ENCODE measurements at places on chromosomes 4 and X.

GRCh38 chr4:145177906-145178538 lies 2.4 kb downstream of the OTUD4 start:
- no peak for DNase-seq

DNA sequence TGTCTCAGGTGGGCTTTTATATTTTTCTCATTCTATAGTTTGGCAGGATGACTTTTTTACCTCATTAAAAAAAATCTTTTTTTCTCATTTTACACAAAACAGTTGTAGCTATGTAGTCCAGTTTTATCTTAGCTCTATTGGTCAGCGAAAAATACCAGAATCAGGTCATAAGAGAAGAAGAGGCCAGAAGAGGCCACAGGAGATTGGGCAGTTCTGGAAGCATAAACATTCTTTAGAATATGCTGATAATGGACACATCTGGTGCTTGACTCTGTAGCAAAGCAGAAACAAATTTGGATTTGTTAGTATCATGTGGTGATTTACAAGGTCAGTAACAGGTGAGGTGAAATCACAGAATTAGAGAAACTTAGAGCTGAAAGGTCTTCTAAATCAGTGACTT lies 66.6 kb upstream of the ARHGAP24 start:
- no peak for DNase-seq

DNA sequence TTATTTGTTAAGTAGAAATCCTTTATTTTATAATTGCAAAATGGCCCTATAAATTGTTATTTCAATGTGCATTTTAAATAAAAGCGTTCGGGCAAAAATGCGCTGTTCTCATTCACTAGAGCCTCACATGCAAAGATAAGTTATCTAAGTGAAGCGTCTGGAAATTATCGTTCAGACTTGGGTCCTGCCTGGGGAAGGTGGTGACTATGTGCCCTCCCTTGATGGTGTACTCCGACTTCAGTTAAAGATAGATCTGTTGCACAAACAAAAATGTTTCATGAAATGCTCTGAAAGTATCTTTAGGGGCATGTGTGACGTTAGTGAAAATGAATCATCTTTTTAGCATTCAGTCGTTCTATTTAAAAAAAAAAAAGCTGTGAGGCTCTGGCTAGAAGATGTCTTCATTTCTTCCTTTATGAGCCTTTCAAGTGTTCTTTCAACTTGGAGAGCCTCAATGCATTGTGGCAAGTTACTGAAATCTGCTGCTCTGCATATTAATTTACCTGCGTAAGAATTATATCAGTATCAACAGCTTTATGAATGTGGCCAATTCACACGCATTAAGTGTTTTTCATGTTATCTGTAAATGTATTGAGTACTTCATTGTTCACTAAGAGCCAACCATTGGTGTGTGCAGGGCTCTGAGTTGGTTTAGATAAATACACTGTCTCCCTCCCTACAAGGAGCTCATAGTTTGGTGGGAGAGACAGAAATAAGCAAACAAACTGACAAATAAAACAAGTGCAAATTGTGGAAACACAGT lies 83.0 kb downstream of the AFF1 start:
- no peak for DNase-seq

DNA sequence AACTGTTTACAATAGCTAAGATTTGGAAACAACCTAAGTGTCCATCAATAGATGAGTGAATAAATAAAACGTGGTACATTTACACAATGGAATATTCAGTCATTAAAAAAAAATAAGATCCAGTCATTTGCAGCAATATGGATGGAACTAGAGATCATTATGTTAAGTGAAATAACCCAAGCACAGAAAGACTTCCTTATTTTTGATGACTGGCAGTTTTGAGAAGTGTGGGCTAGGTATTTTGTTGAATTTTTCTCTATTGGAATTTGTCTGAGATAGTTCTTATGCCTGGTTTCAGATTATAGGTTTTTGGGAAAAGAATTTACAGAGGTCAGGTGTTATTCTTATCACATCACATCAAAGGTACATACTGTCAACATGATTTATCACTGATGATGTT lies 293.8 kb upstream of the ARSJ start:
- no peak for DNase-seq

GRCh38 chrX:108947205-108947604 lies 210.8 kb upstream of the IRS4 start:
- DNase-seq, result no peak

- no peak for DNase-seq
Observed at GRCh38 chrX:150565551-150565950, 2.9 kb upstream of the MTM1 start.

DNA sequence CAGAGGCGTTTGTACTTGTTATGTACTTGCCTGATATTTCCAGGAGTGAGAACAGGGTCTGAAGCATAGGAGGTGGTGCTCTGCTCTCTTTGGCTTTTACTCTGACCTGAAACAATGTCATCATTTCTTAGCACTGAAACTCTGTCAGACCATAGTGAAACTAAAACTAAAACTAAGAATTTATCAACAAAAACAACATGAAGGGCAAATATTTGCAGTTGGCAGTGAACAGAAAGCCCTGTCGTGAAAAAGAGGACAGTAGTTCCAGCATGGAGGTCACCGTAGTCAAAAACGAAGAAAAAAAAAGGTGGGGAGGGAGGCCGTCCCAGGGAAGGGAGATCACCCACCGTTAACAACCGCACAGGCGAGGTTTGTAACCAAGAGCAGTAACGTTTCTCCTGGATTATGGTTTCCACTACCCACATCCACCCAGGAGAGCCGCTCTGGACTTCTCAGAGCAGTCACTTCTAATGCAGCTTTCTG lies 97.5 kb downstream of the ANK2 start:
- no peak for DNase-seq

- DNase-seq, result no peak
Observed at GRCh38 chr4:72768364-72768763, 199.3 kb upstream of the ADAMTS3 start.
